EL (cell line): ENCODE measurements at places on chromosomes 6 and 20.

GRCh38 chr6:133571681-133572080, 317.2 kb upstream of the TCF21 start:
- no peak for DNase-seq

- DNase-seq: peak; percentile 27
These were observed 72.9 kb downstream of the PSMB1 start for GRCh38 chr6:170480050-170480692.

GRCh38 chr6:39353698-39354315, 31.3 kb upstream of the KCNK16 start:
- no peak for DNase-seq

DNA sequence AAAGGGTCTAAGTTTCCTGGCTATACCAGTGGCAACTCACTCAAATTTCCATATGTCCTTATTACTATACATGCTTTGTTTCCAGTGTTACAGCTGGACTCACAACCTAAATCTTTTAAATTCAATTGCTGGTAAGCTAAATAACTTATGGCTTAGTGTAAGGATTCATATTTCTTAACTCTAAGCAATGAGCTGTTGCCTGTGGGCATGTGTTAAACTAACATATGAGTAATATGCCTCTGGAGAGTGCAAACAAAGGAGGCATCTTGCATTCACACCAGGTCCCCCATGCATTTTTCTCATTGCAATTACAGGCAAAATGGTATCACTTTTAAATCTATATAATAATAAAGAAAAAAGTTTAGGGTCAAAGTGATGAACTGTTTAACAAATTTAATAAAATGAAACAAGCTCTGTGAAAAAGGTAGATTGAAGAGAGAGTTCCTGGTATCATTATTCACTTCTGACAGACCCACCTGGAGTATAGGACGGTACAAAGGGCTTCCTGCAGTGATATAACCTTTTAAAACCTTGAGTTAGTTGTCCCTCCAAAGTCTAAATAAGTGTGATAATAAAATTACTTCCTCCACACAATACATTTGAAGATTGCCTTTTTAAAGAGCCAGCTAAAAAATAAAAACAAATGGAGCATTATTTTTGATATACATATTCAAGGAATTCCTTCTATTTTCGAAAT, 57.6 kb upstream of the HMGCLL1 start:
- peak; percentile 64 for DNase-seq

- DNase-seq: no peak
These were observed 503.4 kb downstream of the CD109 start for GRCh38 chr6:74199215-74199915.

DNA sequence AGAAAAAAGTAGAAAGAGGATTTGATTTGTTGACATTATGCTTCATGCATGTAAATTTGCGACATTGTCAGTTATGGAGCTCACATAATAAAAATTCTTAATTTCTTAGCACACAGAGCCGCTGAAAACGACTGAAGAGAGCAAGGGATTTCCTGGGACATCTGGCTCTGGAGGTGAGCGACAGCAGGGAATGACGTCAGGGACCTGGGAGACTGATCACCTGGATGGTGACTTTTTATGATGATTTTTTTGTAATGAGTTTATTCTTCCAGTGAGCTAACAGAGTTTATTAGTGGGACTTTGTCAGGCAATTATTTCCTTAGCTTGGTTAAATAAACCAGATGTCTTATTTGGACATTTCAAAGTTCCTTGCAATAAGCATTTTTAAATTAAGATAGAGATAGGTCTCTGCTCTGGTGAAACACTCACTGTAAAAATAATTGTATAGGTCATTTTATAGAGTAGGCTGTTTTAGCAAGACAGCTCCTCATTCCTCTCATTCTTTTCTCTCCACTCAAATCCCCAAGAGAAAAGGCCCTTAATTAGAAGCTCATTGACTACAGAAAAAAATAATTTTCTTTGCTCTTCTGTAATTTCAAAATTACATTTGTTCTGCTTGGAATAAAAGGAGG, 19.4 kb downstream of the TMEM200A start:
- no peak for DNase-seq

GRCh38 chr6:41013466-41014153, 25.4 kb downstream of the UNC5CL start:
- no peak for DNase-seq

DNA sequence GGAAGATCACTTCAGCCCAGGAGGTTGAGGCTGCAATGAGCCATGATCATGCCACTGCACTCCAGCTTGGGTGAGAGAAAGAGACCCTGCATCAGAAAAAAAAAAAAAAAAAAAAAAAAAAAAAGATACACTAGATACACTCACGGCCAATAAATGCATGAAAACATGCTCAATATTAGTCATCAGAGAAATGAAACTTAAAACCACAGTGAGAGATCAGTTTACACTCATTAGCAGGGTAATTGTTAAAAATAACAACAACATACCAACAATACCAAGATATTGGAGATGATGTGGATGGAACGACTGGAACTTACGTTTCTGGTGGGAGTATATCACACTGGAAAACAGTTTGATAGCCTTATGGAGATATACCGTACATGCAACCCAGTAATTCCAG, 29.9 kb downstream of the HS3ST5 start:
- no peak for DNase-seq

DNA sequence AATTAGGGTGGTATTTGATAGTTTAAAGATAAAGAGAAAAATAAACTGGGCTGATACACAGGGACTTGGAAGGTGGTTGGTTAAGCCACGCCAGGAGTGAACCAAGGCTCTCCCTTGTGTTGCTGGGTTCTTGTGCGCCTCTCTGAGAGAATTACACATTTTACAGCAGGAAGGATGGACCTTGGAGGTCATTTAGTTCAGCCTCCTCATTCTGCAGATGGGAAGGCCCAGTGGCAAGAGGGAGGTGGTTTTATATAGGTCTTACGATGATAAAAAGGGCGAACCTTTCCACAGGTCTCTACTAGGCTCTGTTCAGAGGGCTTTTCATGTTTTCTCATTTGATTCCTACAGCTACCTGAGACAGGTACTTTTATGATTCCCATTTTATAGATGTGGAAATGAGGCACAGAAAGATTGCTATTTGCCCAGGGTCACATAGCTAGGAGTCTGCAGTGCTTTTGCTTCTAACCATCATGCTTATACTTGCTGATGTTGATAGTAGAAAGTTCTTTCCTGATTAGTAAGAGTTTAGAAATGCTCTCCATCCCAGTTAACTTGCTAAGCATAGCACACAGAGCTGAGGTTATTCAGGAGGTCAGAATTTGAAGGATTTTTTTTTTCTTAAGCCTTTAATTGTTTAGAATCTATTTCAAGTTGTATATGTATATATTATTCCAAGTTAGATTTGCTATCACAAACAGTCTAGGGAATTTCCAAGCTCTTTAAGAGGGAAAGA, 12.8 kb downstream of the HIVEP1 start:
- DNase-seq: peak; percentile 70

GRCh38 chr6:116106146-116106545, 5.5 kb downstream of the NT5DC1 start:
- no peak for DNase-seq

- no peak for DNase-seq
These were observed 203.9 kb downstream of the TBXT start for GRCh38 chr6:165963750-165964149.

DNA sequence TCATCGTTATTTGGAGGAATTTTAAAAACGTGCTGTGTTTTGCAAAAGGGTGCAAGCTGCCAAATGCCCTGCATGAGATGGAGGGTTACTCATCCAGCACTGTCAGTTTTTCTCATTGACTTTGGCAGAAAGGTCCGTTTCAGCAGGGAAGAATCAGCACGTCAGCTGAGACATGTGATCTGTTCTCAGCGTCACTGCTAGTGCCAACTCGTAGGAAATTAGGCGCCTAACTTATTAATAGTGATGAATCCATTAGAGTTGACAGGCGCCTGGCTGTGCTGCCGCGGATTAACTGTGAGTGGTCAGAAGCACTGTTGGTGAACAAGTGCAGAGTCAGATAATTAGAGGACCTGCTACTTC, 175.5 kb upstream of the FOXQ1 start:
- DNase-seq: peak; percentile 66

GRCh38 chr20:50776122-50776817, 18.6 kb upstream of the BCAS4 start:
- DNase-seq: no peak

GRCh38 chr20:21586682-21587081, 72.8 kb upstream of the NKX2-2 start:
- DNase-seq: no peak

DNA sequence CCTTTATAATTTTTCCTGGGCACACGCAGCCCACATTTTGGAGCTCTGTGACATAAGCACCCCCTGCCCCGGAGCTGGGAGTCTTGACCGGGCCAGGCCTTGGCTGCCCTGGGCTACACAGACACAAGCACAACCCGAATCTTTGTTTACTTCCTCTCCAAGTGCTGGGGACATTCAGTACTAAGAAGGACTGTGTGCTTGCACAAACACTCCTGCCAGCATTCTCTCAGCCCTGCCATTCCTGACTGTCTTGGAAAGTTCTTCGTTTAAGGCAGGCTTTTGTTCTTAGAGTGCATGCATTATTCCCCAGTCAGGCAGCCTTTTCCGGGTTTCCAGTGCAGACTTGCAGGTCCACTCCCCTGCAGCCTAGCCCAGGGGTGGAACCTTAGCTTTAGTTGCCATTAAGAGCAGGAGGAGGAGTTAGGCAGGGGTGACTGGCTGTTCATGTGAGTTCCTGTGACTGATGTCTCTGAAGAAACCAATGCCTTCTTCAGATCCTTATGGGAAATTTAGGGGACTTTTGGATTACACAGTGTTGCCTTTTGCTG, 28.6 kb downstream of the FOXO3 start:
- DNase-seq: peak; percentile 69

DNA sequence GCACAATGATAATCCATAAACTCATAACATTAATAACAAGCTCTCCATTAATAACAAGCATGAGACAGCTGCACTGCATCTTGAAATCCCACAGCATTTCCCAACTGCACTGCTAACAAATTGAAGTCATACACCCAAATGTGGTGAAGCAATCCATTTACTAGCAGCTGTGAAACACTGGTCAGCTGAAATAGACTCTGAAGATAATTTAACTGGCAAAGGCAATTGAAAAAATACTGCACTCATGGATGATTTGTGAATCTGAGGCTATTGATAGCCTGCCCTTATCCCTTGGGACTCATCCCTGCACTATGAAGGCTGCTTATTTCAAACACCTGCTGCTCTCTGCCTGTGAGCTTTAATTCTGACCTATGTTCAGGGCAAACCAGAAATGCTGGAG, 49.1 kb upstream of the PLCB1 start:
- peak; percentile 5 for DNase-seq

DNA sequence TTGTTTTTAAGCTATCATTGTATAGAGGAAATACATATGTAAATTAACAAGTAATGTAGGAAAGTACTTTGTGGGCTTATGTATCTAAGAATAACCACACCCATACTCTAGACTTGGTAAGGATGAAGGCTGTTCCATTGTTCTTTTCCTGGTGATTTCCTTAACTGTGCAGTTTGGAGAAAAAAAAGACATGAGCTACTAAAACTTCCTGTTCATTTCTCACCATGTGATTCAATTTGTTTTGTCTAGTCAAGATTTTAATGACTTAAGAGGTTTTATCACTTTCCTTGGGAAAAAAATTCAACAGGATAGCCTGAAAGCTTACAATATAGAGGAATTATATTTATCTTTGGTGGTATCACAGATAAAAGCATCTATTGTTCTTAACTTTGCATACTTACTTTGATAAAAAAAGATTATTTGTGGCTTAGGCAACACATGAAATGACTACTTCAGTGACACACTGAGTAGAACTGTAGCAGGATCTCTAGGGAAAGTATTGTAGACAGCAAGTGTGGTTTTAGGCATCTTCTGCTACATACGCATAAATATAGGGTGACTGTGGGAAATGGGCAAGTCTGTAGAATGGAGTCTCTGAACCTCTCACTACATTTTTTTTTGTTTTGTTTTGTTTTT, 80.3 kb downstream of the GJA1 start:
- no peak for DNase-seq

GRCh38 chr6:156250593-156250992, 526.6 kb upstream of the ARID1B start:
- peak; percentile 36 for DNase-seq

- DNase-seq: no peak
These were observed 150.7 kb downstream of the DOK5 start for GRCh38 chr20:54626126-54626525.

DNA sequence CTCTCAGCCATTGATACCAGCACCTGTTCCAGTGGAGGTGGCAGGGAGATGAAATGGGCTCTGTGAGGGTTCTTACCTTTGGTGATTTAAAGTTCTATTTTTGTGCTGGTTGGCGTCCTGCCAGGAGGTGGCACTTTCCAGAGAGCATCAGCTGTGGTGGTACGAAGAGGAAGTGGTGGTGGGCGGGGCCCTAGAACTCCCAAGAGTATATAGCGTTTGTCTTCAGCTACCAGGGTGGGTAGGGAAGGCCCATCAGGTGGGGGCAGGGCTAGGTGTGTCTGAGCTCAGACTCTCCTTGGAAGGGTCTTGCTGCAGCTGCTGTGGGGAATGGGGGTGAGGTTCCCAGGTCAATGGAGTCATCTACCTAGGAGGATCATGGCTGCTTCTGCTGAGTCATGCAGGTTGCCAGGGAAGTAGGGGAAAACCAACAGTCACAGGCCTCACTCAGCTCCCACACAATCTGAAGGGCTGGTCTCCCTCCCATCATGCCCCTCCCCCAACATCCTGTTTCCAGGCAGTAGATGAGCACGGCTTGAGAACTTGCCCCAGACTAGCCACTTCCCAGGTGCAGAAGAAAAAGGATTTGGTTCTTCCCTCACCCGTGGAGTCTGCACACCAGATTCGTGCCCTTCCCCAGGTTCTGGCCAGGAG, 46.6 kb downstream of the MOXD1 start:
- peak; percentile 6 for DNase-seq

GRCh38 chr6:168380956-168381605, 59.9 kb upstream of the SMOC2 start:
- DNase-seq: no peak

DNA sequence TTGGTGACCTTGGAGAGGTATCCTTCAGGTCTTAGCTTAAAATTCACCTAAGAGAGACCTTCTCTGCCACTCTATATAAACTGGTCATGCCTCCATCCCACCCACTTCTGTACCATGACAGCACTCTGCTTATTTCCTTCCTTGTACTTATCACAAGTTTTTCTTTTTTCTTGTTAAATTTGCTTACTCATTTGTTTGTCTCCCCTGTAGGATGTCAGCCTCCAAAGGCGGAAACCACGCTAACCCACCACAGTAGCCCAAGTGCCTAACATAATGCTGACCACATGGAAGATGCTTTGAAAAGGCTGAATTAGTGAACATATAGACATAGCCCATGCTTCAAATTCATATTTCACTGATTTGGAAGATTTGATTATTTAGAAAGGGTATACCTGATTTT, 5.4 kb downstream of the BMP6 start:
- no peak for DNase-seq

- DNase-seq: peak; percentile 91
These were observed 29.3 kb downstream of the BCAS4 start for GRCh38 chr20:50824137-50824536.

GRCh38 chr6:69796073-69796641, 653 bp downstream of the LMBRD1 start:
- DNase-seq: peak; percentile 22
